ENCODE measurements at places on chromosomes 4 and X. TPM values are rescaled to one million over a fixed set of nuclear protein-coding genes. Genes with fewer than 3 reads are reported as not detected.

The TASL gene
- total RNA-seq = 4.0 TPM

DNA sequence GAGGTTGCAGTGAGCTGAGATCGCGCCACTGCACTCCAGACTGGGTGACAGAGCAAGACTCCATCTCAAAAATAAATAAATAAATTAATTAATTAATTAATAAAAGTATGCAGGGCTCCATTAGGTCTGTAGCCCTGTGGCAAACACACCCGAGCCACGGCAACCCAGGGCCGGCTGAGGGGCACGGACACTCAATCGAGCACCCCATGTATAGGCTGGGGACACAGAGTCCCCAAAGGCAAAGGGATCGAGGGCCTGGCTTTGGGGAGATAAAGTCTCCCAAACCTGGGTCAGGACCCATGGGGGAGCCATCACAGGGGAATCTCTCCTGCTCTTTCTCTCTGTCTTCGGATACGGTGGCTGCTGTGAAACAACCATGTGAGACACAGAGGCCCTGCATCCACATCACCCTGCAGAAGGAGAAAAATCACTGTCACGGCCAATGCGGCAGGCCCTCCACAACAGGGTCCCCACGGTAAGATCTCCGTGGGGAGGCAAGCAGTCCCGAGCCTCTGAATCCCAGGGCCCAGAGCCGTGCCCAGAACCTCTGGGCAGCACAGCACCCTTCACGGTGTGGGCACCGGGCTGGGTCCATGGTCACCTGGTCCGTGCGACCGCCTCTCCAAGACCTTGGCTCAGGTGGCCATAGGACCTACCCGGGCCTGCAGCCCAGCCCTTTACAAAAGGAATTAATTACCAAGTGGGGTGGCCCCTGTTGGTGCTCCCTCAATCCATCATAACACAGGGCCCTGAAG is 81.8 kb downstream of the WFS1 start:
- no peaks in the 10 kb centered on the region for H3K36me3 ChIP-seq
- H3K4me1 ChIP-seq = no peaks in the 10 kb centered on the region
- no peak for DNase-seq
- no peak overlapping the region for H3K4me3 ChIP-seq
- H3K27ac ChIP-seq = no peak overlapping the region

- peaks cover 29% of the 10 kb centered on the region for H3K4me1 ChIP-seq
- DNase-seq = no peak
- H3K27ac ChIP-seq = no peak overlapping the region
- no peaks in the 10 kb centered on the region for H3K36me3 ChIP-seq
Measured at GRCh38 chr4:6338175-6338950, 68.7 kb downstream of the WFS1 start.

GRCh38 chr4:177726111-177726510 is 283.9 kb upstream of the AGA start:
- no peaks in the 10 kb centered on the region for H3K27me3 ChIP-seq
- no peaks in the 10 kb centered on the region for H3K4me1 ChIP-seq
- DNase-seq = no peak
- no peaks in the 10 kb centered on the region for H3K36me3 ChIP-seq
- H3K4me3 ChIP-seq = no peak overlapping the region
- H3K27ac ChIP-seq = no peak overlapping the region

The XAGE1A gene
- total RNA-seq = not detected

The ZFP92 gene
- 3.3 TPM for total RNA-seq

The TKTL1 gene
- total RNA-seq = 42.8 TPM

GRCh38 chr4:13543839-13544605 is at the start of gene NKX3-2:
Gene NKX3-2 (minus strand): TSS chr4:13544508. CDS start chr4:13544414, 94 bp downstream.
- H3K4me3 ChIP-seq = no peak within 1 kb of the TSS
- H3K4me1 ChIP-seq = peaks cover 54% of the 10 kb centered on the region
- H3K27ac ChIP-seq = no peak within 1 kb of the TSS
- H3K27me3 ChIP-seq = peaks cover 75% of the 10 kb centered on the region

Data from natural killer cell (primary cell).